Foreskin fibroblast (primary cell): ENCODE measurements at places on chromosomes 3 and 15.

DNA sequence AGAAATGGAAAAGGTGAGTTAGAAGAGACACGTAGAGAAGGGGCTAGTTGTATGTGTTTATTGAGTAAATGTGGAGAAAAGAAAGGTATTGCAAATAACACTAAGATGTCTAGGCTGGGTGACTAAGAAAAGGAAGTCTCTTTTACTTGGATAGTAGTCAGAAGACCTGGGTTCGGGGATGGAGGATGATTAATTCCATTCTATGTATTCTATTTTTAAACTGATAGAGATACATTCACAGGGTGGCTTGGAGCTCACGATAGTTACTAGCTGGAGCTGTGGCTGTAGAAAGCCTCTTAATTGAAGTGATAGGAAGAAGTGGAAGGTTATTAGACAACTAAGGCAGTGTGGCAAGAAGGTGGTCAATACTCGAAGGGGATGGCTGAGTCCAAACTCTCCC, 65.9 kb upstream of the TNIK start:
- no peak for DNase-seq

- DNase-seq, result no peak
Observed at GRCh38 chr3:162742159-162742717, 1245.6 kb downstream of the OTOL1 start.

GRCh38 chr3:31081018-31081662, 186.7 kb upstream of the GADL1 start:
- no peak for DNase-seq

DNA sequence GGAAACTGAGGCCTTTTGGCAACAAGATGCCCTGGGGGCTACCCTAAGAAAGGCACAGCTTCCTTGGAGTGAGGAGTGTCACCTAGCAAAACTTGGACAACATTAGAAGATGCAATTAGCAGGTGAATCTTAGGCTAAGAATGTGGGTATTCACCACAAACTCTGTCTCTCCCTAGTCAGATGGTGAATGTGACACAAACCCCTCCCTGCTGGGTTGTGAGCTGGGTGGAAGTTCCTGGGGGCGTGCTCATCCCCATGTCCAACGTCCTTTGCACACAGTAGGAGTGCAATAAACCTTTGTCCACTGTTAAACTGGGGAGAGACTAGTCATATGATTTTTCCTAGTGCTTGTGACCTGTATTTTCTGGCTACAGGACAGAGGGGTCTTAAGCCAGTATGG, 67.1 kb upstream of the SH3GL3 start:
- DNase-seq, result peak; percentile 15

GRCh38 chr15:39362821-39363561, 217.9 kb upstream of the THBS1 start:
- peak; percentile 94 for DNase-seq

DNA sequence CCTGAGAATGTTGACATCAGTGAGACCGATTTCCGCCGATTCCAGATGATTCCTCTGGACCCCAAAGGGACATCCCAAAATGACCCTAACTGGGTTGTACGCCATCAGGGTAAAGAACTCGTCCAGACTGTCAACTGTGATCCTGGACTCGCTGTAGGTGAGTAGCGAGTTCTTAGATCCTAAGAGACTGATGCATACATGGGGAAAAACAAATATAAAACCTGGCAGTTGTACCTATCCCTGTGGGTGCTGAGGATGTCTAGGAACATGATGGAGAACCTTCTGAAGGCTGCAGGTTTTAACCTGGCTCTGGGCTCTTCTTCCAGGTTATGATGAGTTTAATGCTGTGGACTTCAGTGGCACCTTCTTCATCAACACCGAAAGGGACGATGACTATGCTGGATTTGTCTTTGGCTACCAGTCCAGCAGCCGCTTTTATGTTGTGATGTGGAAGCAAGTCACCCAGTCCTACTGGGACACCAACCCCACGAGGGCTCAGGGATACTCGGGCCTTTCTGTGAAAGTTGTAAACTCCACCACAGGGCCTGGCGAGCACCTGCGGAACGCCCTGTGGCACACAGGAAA, 12.3 kb downstream of the THBS1 start:
- no peak for DNase-seq

DNA sequence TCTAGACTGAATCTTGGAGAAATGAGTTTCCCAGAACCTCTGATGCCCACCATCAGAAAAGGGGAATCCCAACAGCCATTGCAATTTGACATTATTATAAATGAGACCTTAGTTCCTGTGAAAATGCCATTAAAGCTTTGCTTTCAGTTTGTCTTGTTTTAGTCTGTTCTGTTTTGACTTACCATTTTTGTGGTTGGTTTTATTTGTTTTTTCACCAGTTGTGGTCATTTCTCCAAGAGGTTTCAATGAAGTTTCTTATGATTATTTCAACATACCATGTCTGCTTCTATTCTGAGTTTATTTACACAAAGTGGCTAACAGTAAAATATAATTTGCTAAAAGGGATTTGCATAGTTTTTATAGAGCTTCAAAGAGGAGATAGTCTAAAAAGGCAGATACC, 175.0 kb upstream of the MCTP2 start:
- no peak for DNase-seq

DNA sequence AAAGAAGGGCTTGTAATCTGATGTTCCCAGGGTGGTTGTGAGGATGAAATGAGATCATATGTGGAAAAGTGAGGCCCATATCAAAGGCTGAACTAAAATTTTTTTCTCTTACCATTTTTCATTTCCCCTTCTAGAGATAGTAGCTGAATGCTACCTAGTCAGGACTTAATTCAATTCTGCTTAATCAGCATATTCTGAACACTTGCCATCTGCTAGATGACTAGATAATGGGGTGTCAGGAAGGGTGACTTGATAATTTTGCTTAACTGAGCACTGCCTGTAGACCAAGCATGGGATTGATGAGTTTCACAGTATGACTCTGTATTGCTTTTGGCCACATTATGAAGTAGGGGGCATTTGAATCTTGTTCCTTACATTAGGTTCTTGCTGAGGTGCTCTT, 136.2 kb downstream of the CHST2 start:
- DNase-seq, result no peak

DNA sequence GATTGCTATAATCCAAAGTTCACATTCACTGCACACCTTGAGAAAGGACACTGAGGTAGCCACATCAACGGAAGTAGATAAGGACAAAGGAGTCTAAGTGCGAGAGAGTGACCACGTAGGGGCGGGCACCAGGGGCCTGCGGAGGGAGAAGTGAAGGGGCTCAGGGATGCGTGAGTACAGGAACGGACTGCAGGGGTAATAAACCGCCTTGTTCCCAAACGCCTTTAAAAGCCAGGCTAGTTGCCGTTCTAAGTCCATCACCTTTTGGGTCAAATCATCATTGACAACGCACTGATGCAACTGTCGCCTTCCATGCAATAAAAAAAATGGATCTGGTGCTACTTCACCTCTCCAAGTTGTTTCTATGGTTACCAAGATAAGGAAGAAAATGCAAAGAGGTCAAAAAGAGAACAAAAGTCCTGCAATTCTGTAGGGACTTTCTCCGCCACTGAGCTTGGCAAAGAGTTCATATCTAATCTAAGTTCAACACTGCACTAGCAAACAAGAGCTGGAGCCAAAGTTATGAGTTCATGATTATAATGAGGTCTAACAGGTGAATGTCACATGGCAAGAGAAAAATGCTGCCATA, 32.6 kb upstream of the ATP11B start:
- no peak for DNase-seq

GRCh38 chr3:131082871-131083863, 56.5 kb downstream of the NEK11 start:
- peak; percentile 20 for DNase-seq

DNA sequence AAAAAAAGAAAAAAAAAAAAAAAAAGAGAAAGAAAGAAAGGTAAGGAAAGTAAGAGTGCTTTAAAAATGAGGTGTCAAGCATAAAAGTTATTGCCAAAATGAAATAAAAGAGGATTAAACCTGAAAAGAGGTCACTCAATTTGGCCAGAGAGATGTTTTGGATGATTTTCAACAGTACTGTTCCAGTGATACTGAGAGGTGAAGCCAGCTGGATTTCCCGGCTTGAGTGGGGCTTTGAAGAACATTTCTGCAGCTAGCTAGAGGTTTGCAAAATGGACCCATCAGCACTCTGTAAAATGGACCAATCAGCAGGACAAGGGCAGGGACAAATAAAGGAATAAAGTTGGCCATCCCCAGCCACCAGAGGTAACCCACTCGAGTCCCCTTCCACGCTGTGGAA, 128.5 kb downstream of the LSAMP start:
- DNase-seq, result no peak

GRCh38 chr3:10085738-10086137, 22.3 kb downstream of the FANCD2OS start:
- DNase-seq, result no peak

DNA sequence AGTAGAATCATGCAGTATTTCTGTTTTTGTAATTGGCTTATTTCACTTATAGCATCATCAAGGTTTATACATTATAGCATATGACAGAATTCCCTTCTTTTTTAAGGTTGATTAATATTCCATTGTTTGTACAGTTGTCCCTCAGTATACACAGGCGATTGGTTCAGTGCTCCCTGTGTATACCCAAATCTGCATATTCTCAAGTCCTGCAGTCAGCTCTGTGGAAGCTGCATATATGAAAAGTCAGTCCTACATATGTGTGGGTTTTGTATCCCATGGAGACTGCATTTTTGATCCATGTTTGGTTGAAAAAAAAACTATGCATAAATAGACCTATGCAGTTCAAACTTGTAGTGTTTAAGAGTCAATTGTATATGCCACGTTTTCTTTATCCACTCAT, 127.7 kb downstream of the ISL2 start:
- no peak for DNase-seq

DNA sequence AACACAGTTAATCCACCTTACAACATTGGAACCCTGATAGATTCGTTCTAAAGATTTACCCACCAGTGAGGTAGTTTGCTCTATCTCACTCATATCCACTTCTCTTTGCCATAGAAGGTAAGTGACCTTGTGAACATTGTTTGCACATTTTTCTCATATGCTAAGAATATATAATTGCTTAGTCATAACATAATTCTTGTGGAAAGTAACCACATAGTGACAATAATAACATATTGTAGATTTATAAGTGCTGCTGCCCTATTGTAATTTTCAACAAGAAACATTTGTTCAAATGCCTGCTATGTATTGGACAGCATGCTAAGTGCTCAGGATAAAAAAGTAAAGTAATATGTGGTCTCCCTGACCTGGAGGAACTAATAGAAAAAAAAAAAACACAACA, 554.2 kb upstream of the KCNMB2 start:
- DNase-seq, result no peak

DNA sequence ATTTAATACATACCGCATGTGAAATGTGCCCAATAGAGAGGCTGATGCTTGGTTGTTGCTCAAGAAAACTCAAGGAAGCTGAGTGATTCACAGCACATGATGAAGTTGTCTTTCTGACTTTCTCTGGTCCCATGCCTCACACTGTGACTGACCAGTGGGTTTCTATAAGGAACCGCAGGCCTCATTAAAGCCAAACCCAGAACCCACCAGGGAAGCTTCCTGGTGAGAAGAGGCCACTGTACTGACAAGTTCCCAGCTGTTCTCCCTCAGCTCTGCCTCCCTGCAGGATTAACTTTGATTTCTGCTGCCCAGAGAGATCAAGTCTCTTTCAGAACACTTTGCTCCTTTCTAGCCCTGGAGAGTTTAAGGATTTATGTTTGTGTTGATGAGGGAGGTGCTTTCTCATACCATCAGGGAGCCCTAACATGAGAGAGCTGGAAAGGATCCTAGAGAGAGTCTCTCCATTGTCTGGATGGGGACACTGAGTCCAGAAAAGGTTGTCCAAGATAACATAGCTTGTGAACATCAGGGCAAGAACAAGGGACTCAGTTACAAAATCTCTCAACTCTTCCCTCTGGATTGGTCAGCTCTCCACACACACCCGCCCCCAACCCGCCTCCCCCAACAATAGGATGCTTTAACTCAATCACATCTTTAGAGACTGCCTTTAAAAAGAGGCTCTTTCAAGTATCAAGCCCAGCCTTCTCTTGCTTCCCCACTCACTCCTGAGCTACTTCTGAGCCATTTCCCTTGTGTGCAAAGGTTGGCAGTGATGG, 303.2 kb upstream of the TLE3 start:
- no peak for DNase-seq

DNA sequence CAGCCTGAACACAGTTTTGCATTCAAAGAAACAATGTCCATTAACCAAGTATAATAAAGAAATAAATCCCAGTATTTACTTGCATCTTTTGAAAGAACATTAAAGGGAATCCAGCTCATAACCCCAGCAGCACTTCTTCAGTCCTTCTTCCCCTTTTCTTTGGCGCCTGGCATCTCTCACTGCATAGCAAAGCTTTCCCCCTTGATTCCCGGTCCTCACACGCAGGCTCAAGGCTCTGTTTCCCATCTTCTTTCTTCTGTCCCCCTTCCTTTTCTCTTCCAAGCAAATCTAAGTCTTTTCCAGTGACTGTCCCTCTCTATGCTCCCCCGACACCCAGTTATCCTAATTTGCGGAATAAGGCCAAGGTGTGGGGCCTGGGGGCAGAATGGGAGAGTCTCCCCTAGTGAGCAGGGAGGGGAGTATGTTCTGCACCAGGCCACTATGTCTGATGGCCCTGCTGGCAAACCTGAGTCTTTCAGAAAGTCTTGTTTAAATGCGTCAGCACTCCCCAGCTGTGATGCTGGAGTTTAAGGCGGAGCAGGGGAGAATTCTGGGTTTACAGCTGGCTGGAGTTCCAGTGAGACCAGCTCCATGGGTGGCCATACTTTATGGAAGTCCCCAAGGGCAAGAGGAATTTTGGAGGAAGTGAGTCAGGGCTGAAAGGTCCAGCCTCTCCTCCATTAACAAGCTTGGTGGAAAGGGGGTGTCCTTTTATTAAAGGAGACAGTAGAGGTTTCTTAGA, 42.1 kb downstream of the GOLGA6A start:
- DNase-seq, result peak; percentile 95

DNA sequence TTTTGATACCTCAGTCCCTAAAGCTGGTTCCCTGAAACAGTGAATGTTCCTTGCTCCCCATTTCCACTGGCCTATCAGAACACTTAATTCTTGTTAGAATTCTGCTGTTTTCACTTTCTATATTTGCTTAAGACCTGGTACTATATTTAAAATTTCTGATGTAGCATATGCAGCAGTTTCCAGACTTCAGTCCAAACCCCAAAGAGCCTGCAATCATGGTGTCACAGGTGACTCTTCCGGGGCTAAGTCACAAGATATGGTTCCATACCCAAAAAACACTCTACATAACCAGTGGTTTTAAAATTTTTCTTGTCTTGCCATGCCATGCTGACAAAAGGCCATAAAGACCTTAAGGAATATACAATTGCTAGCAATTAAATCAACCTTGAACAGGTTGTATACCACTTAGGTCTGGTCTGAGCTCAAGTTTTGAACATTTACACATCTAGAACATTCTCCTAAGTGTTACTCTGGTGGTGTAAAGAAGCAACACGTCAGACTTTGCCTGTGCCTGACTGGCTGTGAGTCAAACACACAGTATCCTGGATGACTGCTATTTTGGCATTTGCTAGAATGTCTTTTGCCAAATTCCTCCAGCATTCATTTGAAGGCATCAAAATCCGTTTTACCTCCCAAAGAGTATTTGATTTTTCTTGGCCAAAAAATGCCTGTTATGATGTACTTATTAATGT, 160.0 kb downstream of the FRMD5 start:
- DNase-seq, result peak; percentile 76

- DNase-seq, result no peak
Observed at GRCh38 chr3:165532851-165533250, 304.4 kb downstream of the BCHE start.

GRCh38 chr3:186465508-186465907, 78.7 kb downstream of the CRYGS start:
- DNase-seq, result no peak
